Left renal pelvis (tissue), 4 donors: ENCODE measurements at places on chromosomes 6 and 20. TPM values are rescaled to one million over a fixed set of nuclear protein-coding genes. Genes with fewer than 3 reads are reported as not detected.

- no peak for DNase-seq
Observed at GRCh38 chr20:62836967-62837490, 20.2 kb downstream of the COL9A3 start.

GRCh38 chr6:4071330-4071729, 7.6 kb downstream of the FAM217A start:
- no peak for DNase-seq

DNA sequence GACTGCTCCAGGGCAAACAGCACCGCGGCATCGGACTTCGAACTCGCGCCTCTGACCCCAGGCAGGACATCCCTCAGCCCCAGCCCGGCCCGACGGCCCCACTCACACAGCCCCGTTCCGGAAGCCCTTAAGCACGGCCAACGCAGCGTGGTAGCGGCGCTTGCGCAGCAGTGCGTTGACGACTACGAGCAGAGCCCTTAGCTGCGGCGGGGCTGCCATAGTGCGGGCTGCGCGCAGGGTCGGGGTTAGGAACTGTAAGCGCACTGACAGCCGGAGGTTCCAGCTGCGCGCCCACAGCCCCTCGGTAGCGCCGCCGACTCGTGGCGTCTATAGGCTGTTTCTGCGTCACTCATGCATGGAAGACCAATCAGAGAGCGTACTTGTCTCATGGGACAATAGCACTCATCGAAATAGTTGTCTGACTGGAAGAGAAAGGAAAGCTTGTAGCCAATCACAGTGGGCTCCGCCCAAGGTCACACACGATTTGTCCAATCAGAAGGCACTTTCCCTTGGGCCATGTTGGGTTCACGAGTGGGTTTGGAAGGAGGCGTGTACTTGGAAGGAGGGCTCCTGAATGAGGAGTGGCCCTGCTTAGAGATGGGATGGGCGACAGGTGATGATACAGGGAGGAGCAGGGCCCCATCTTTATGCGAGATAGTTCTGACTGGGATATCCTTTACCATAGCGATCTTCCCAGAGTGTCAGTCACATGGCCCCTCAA, at the start of gene PXMP4:
Gene PXMP4 (minus strand): TSS at position 322 of the 721 bp plus-strand sequence. CDS start 103 bp downstream, at position 219.
- peak; percentile 89 for DNase-seq

HIVEP2 gene
- polyA plus RNA-seq: 10.2 TPM
